Activated T-helper 1 cell treated with anti-CD3 and anti-CD28 coated beads, Interleukin-12 subunit alpha, Interleukin-12 subunit beta, Interleukin-2, Interleukin-4 antibody, amounts not matched to agents 30 ng/mL and 10 ng/mL and 1 ng/mL, durations not matched to agents 14 hours and 24 hours and 36 hours (primary cell): ENCODE measurements at places on chromosomes 5 and 9.

DNA sequence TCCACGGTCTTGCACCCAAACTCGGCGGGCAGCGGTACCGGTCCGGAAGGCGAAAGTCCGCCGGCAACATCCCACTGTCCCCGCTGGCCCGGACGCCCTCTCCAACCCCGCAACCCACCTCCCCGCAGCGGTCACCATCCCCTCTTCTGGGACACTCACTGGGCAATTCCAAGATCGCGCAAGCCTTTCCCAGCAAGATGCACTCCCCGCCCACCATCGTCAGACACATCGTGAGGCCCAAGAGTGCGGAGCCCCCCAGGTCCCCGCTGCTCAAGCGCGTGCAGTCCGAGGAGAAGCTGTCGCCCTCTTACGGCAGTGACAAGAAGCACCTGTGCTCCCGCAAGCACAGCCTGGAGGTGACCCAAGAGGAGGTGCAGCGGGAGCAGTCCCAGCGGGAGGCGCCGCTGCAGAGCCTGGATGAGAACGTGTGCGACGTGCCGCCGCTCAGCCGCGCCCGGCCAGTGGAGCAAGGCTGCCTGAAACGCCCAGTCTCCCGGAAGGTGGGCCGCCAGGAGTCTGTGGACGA lies 33.3 kb downstream of the CD180 start:
- peak overlapping the region; percentile 94 for H3K27ac ChIP-seq
- H3K4me1 ChIP-seq, result peaks cover 89% of the 10 kb centered on the region
- peaks cover 38% of the 10 kb centered on the region for H3K36me3 ChIP-seq
- DNase-seq, result no peak
- H3K27me3 ChIP-seq, result no peaks in the 10 kb centered on the region
- peak overlapping the region; percentile 91 for H3K4me3 ChIP-seq

DNA sequence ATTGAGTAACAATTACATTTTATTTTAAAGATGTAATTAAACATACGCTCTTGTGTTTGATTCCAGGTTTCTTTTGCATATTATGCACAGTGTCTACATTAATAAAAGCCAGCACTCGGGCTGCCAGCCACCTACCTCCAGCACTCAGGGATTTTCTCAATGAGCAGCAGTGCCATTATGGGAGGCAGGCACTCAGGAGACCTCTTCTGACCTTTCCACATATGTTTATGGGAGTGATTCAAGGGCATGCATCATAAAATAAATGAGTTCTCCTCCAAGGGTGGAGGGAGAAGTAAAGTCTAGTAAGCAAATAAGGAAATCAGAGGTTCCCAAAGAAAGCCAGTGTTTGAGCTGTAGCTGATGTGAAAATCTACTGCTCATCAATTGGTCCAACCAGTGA lies 119.8 kb upstream of the IRX2 start:
- H3K36me3 ChIP-seq, result no peaks in the 10 kb centered on the region
- no peaks in the 10 kb centered on the region for H3K4me1 ChIP-seq
- no peak overlapping the region for H3K27ac ChIP-seq
- no peak for DNase-seq
- no peaks in the 10 kb centered on the region for H3K27me3 ChIP-seq

DNA sequence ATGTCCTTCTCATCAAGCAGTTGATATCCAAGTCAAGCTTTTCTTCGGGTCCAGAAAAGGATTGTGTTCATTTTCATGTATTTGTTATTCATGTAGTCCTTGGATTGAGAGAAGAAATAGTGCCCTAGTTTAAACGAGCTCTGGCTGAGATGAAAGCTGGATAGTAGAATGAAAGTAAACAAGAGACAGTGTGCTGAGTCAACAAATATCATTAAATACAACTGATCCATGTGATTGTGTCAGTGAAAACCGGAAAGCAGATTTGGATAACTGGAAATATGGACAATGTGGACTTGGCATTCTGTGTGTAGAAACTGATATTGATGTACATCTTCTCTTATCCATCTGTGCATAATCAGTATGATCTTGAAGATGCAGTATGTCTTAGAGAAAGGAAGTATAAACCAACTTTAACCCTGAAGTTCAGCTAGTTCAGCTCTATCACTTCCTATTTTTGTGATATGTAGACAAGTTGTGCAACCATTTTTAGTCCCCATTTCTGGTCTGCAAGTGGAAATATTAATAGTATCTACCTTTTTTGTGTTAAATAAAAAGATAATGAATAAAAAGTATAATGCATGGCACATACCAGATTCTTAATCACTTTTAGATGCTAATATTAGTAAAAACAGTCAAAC lies 4.4 kb downstream of the MUSK start:
- no peak overlapping the region for H3K27ac ChIP-seq
- H3K36me3 ChIP-seq, result no peaks in the 10 kb centered on the region
- no peaks in the 10 kb centered on the region for H3K4me1 ChIP-seq
- no peak for DNase-seq
- H3K4me3 ChIP-seq, result no peak overlapping the region
- no peaks in the 10 kb centered on the region for H3K27me3 ChIP-seq

- no peaks in the 10 kb centered on the region for H3K36me3 ChIP-seq
- H3K4me1 ChIP-seq, result no peaks in the 10 kb centered on the region
- no peak overlapping the region for H3K27ac ChIP-seq
- H3K27me3 ChIP-seq, result no peaks in the 10 kb centered on the region
These were observed 9.4 kb upstream of the SPATA31D1 start for GRCh38 chr9:81979196-81979595.

DNA sequence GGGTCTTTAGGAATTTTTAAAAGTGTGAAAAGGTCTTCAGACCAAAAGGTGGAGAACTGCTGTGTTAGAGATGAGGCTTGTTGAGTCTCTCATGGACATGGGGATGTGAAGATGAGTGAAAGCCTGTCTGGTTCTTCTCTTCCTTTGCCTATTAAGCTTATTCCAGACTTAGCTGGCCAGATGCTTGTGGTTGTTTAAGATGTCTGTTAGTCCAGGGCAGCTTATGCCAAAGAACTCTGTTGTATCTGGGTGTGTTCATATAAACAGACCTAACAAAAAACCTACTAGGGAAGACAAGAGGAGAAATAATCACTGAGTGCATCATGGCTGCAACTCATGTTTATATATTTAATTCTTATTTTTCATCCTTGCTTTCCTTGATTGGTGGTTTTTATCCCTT lies 57.5 kb upstream of the NCS1 start:
- no peak overlapping the region for H3K4me3 ChIP-seq
- peaks cover 16% of the 10 kb centered on the region for H3K36me3 ChIP-seq
- no peak for DNase-seq
- H3K4me1 ChIP-seq, result peaks cover 19% of the 10 kb centered on the region

DNA sequence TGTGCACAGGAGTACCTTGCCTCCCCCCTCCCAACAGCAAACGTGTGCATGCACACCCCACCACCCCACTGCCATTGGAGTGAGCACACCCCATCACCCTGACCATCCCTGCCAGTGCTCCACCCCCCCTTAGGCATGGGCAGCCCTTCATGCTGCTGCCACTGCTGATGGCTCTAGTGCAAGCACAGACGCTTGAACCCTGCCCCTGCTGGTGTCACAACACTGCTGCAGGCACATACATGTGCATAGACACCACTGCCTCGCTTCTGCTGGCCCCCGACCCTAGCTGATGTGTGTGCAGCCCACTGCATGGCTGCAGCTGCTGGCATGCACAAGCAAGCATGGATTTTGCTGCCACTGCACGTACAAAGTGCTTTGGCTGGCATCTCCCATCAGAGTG lies 16.0 kb upstream of the RGS7BP start:
- H3K4me1 ChIP-seq, result no peaks in the 10 kb centered on the region
- H3K4me3 ChIP-seq, result no peak overlapping the region
- H3K27me3 ChIP-seq, result no peaks in the 10 kb centered on the region

DNA sequence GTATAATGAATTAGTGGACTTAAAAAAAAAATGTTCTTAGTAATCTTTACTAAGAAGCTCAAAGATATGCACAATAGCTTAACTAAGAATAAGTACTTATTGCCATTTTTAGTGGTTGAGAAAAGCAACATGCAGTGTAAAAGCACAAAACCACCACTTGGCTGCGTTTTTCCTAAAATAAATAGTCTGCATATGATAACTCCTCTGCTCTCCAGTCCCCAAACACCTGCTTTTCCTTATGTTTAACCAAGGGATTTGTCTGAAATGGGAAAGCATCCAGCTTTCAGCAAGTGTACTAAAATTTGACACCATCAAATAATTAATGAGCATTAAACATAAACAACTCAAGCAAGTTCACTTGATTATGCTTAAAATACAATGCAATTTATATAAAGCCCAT lies 41.4 kb downstream of the PSIP1 start:
- no peak overlapping the region for H3K4me3 ChIP-seq
- DNase-seq, result no peak
- peaks cover 41% of the 10 kb centered on the region for H3K36me3 ChIP-seq
- H3K4me1 ChIP-seq, result no peaks in the 10 kb centered on the region

DNA sequence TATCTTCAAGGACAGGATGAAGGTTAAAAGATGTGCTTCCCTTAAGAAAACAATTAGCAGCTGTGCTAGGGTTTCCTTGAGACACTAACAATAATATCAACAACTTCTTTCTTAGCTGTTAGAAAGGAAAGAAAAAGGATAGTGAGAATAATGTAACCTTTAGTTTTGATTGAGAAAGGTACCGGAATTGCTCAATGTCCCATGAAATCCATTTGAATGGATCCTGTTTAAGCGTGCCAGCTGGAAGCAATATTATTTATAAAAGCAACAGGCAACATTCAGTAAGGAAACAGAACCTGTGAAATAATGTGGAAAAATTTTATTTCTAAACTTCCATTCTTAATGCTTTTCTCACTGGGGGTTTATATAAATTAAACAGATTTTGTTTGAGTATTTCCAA lies 120.9 kb downstream of the CCDC192 start:
- peaks cover 6% of the 10 kb centered on the region for H3K4me1 ChIP-seq
- H3K27me3 ChIP-seq, result peaks cover 17% of the 10 kb centered on the region
- DNase-seq, result no peak
- H3K36me3 ChIP-seq, result no peaks in the 10 kb centered on the region
- no peak overlapping the region for H3K27ac ChIP-seq
- H3K4me3 ChIP-seq, result no peak overlapping the region

GRCh38 chr5:1511048-1511447 lies 12.7 kb downstream of the LPCAT1 start:
- H3K4me3 ChIP-seq, result no peak overlapping the region
- no peaks in the 10 kb centered on the region for H3K27me3 ChIP-seq
- no peaks in the 10 kb centered on the region for H3K4me1 ChIP-seq
- H3K27ac ChIP-seq, result no peak overlapping the region
- no peak for DNase-seq

DNA sequence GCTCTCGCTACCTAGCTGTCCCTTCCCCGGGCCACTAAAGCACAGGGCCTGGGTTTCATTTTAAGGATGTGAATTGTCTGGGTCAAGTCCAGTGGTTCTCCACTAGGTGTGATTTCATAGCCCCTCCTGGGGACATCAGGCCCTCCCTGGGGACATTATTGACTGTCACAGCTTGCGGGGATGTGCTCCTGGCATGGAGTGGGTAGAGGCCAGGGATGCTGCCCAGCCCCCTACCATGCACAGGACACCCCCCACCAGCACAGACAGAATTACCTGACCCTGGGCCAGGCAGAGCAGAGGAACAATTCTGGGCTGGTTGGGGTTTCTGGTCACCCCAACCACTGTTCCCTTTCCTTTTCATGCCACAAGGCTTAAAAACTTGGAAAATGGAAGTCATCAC lies 4.1 kb downstream of the FAM78A start:
- H3K36me3 ChIP-seq, result peaks cover 45% of the 10 kb centered on the region
- H3K27me3 ChIP-seq, result no peaks in the 10 kb centered on the region
- H3K27ac ChIP-seq, result peak overlapping the region; percentile 86

DNA sequence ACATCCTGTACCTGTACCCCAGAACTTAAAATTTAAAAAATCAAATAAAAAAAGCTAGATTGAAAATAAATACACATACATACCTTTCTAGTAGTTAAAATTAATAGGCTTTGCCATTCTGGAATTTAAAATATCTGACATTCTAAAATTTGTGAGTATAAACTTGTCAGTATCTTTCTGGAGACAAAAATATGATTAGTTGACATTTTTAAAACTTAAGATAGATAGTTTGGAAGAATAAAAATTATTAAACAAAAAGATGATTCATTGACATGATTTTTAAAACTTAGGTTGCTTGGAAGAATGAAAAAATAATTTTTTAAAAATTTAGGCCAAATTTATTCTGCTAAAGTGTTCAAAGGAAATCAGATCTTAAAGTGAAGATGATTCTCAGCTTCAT lies 43.1 kb downstream of the ISOC1 start:
- no peak for DNase-seq
- no peaks in the 10 kb centered on the region for H3K36me3 ChIP-seq
- no peaks in the 10 kb centered on the region for H3K4me1 ChIP-seq
- peaks cover 7% of the 10 kb centered on the region for H3K27me3 ChIP-seq
- no peak overlapping the region for H3K4me3 ChIP-seq

DNA sequence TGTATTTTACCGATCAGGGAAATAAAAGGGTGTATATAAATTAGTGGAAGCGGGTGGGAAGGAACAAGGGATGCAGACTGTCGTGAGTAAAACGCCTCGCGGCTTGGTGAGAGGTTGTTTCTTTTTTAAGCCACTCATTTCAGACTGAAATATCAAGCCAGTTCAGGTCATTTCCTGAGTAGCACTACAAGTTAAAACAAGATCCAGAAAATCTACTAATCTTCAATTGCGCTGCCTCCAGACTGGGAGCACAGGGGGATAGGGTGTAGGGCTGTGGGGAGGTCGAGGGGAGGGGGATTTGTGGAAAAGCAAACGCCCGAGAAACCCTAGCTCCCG lies 140.8 kb downstream of the TSSK1B start:
- H3K27me3 ChIP-seq, result peaks cover 69% of the 10 kb centered on the region

DNA sequence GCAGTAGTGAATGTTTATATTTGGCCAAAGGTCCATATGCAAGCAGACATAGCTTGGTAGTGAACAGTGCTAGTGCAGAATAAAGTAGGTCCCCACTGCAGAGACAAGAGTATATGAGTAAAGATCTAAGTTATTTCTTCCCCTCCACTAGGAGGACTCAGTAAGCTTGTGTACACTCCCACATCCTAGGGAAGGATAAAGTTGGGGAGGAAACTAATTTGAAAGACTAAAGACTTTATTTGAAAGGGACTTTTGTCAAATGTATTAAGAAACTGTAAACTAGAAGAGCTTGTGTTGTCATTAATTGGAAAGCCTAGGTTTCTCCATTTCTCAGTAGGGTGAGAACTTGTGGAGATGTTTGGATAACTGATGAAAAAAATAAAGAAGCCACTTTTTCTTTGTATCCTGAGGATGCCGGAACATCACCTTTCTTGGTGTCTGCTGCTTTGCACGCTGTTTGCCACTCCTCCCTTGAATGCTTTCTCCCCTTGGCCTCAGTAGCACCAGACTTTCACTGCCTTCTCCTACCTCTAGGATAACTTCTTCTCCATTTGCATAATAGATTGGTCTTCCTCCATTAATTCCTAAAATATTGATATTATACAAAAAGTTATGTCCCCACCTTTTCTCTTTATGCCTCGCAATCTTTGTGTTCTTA lies 329.0 kb downstream of the PARP8 start:
- H3K4me1 ChIP-seq, result no peaks in the 10 kb centered on the region
- no peak overlapping the region for H3K4me3 ChIP-seq
- H3K27me3 ChIP-seq, result no peaks in the 10 kb centered on the region
- H3K27ac ChIP-seq, result no peak overlapping the region

- peaks cover 20% of the 10 kb centered on the region for H3K4me1 ChIP-seq
- no peak overlapping the region for H3K4me3 ChIP-seq
- no peak overlapping the region for H3K27ac ChIP-seq
- no peaks in the 10 kb centered on the region for H3K27me3 ChIP-seq
These were observed 231.1 kb downstream of the MLLT3 start for GRCh38 chr9:20391208-20391607.

GRCh38 chr5:140988100-140988499 lies 21.8 kb downstream of the PCDHAC2 start:
- H3K27ac ChIP-seq, result no peak overlapping the region
- no peaks in the 10 kb centered on the region for H3K27me3 ChIP-seq
- no peaks in the 10 kb centered on the region for H3K4me1 ChIP-seq
- DNase-seq, result no peak
- no peak overlapping the region for H3K4me3 ChIP-seq
- H3K36me3 ChIP-seq, result no peaks in the 10 kb centered on the region
